Colonic mucosa (tissue), 4 donors: ENCODE measurements at places on chromosomes 5 and 9. TPM values are rescaled to one million over a fixed set of nuclear protein-coding genes. Genes with fewer than 3 reads are reported as not detected.

Gene GLRA1
- not detected for total RNA-seq

Gene NUTM2G
- not detected for total RNA-seq

Gene HTR1A
- not detected for total RNA-seq

Gene SIMC1
- 23.9 TPM for total RNA-seq

Gene PRDM9
- total RNA-seq: not detected

Gene NFIB
- 53.0 TPM for total RNA-seq

Gene SHOC1
- 0.37 TPM for total RNA-seq

Gene IRX2
- not detected for total RNA-seq

GRCh38 chr5:112289465-112289864 lies 129.6 kb downstream of the EPB41L4A start:
- no peak overlapping the region for H3K4me3 ChIP-seq
- DNase-seq: no peak
- H3K27me3 ChIP-seq: no peaks in the 10 kb centered on the region
- H3K4me1 ChIP-seq: no peaks in the 10 kb centered on the region
- no peak overlapping the region for H3K27ac ChIP-seq
- no peaks in the 10 kb centered on the region for H3K36me3 ChIP-seq

GRCh38 chr5:57843059-57843367 lies 360.4 kb upstream of the ACTBL2 start:
- no peaks in the 10 kb centered on the region for H3K36me3 ChIP-seq
- no peaks in the 10 kb centered on the region for H3K27me3 ChIP-seq
- no peak for DNase-seq
- no peak overlapping the region for H3K27ac ChIP-seq

GRCh38 chr9:2691212-2691611 lies 26.1 kb upstream of the KCNV2 start:
- H3K27me3 ChIP-seq: no peaks in the 10 kb centered on the region
- no peak overlapping the region for H3K4me3 ChIP-seq
- no peaks in the 10 kb centered on the region for H3K36me3 ChIP-seq
- H3K4me1 ChIP-seq: no peaks in the 10 kb centered on the region
- no peak for DNase-seq

DNA sequence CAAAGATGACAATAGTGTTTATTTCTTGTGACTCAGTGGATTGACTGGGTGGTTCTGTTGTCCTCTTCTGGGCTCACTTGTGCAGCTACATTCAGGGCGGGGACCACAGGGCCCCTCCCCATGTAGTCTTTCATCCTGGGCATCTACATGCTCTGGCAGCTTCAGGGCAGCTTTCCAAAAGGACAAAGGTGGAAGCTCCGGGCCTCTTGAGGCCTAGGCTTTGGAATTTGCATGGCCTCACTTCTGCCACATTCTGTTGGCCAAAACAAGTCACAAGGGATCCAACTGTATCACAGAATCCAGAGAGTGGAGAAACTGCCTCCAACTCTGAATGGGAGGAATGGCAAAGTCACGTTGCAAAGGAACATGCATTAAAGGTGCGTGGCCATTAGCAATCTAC lies 64.3 kb downstream of the ARHGAP26 start:
- no peak overlapping the region for H3K4me3 ChIP-seq
- peak; percentile 74 for DNase-seq
- H3K27ac ChIP-seq: no peak overlapping the region

DNA sequence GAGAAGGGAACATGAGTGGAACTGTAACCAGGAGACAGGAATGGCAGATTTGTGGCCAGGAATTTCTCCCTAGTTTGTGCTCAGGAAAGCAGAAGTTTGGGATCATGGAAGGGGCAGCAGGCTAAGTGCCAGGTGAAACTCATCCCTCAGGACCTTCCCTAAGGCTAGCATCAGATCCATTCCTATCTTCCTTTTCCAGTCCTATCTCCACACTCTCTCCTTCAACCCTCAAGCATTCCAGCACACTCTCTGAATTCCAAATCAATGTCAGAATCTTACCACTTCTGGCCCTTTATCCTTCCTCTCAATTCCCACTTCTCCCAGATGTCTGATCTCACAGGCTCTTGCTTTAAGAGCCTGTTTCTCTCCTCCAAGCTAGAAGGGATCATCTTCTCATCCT lies 53.2 kb upstream of the GRIA1 start:
- no peak overlapping the region for H3K4me3 ChIP-seq
- H3K36me3 ChIP-seq: no peaks in the 10 kb centered on the region
- no peak for DNase-seq
- no peak overlapping the region for H3K27ac ChIP-seq
- H3K27me3 ChIP-seq: no peaks in the 10 kb centered on the region
- H3K4me1 ChIP-seq: no peaks in the 10 kb centered on the region

DNA sequence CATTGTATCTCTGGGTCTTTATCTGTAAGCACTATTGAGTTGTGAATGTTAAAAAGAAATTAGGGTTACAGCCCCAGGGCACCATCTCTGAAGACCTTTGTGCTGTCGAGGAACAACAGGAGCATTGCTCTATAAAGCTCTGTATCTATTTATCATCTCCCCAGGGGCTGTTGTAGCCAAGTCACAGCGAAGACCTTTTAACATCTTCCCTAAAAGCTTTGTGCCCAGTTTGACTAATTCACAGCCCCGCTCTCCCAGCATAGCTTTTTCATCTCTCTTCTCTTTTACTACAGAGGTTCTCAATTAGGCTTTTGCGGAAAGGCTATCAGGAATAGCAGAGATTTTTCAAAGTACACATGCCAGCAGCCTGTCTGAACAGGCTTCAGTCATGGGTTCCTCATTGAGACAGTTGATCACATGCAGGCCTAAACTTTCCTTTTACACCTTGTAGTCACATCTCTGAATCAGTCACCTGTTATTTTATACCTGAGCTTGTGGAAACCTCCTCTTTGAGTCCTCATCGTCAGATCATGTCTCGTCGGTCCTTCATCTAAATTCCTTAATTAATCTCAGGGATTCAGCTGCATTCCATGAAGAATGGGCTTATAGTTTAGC lies 140.5 kb downstream of the NPR3 start:
- no peaks in the 10 kb centered on the region for H3K27me3 ChIP-seq
- no peak for DNase-seq
- H3K4me3 ChIP-seq: no peak overlapping the region
- H3K36me3 ChIP-seq: no peaks in the 10 kb centered on the region
- H3K4me1 ChIP-seq: no peaks in the 10 kb centered on the region

- no peak overlapping the region for H3K4me3 ChIP-seq
- peak; percentile 69 for DNase-seq
- no peaks in the 10 kb centered on the region for H3K36me3 ChIP-seq
- no peaks in the 10 kb centered on the region for H3K27me3 ChIP-seq
- H3K4me1 ChIP-seq: peaks cover 8% of the 10 kb centered on the region
- no peak overlapping the region for H3K27ac ChIP-seq
These were observed 25.2 kb downstream of the CYFIP2 start for GRCh38 chr5:157290981-157291711.

DNA sequence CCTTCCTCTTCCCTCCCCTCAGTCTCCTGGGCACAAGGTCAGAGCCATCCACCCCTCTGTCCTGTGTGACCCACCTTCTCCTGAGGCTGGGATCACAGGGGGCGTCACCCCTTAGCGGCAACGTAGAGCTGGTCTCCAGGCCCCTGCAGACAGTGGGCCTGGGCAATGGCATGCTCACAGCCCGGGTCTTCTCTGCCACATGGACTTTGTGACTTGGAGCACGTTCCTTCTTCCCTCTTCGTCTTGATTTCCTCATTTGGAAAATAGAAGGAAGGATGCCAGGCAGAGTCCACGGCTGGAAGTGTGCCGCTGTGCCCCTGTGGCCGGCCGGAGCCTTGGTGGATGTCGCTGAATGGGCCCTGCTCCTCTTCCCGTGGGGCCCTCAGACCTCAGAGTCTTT lies 10.0 kb downstream of the RXRA start:
- no peak overlapping the region for H3K4me3 ChIP-seq
- H3K27me3 ChIP-seq: no peaks in the 10 kb centered on the region
- peak overlapping the region; percentile 54 for H3K27ac ChIP-seq
- peaks cover 56% of the 10 kb centered on the region for H3K4me1 ChIP-seq
- DNase-seq: peak; percentile 57
- H3K36me3 ChIP-seq: no peaks in the 10 kb centered on the region

DNA sequence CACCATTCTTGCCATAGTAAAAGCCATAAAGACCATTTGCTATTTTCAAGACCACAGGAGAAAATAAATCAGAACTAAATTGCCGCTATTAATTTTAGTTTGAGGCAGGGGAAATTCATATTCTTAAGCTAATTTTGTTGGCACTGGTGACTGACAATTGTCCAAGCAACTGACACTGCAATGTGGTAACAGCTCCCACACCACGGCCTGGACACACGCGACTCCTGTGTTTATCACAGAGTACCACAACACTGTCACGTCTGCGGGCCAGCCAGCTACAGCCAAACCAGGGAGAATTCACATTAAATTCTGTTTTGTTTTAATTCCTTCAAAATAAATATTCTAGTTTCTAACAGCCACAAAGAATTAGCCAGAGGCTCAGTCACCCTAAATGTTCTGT lies 481.9 kb downstream of the CTNND2 start:
- no peaks in the 10 kb centered on the region for H3K27me3 ChIP-seq
- H3K4me1 ChIP-seq: no peaks in the 10 kb centered on the region
- H3K36me3 ChIP-seq: no peaks in the 10 kb centered on the region
- H3K27ac ChIP-seq: no peak overlapping the region
- DNase-seq: no peak

- H3K36me3 ChIP-seq: no peaks in the 10 kb centered on the region
- peaks cover 3% of the 10 kb centered on the region for H3K4me1 ChIP-seq
- peak; percentile 80 for DNase-seq
- no peaks in the 10 kb centered on the region for H3K27me3 ChIP-seq
- H3K4me3 ChIP-seq: no peak overlapping the region
These were observed 8.7 kb upstream of the SLC2A8 start for GRCh38 chr9:127388037-127388855.

DNA sequence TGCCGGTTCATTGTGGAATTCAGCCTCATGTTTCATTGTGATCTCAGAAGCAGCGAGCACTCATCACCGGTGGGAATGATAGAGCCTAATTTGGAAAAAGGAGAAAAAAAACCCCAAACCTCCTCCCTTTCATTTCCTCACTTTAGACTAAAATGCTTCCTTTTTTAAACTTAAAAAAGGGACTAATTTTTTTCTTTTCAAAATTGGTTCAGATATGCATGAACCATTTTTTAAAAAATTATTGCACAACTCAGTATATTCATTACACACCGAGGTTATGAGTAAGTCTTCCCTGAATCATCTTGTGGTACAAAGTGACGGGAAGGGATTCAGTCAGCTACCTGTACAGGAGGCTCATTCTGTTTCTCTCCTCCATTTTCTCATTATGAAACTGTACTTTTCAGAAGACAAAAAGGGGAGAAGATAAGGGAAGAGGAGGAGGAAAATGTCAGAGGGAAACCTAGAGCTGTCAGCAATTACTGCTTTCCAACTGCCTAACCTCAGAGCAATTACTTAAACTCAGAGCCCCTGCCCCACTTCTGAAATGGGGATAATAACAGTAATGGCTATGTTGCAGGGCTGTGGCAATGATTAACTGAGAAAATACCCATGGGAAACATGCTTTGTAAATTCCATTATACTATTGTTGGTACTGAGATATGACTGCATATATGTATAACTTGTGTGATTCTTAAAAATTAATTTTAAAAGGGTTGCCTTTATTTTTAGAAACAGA lies 24.0 kb downstream of the GALNT10 start:
- H3K36me3 ChIP-seq: no peaks in the 10 kb centered on the region
- no peak for DNase-seq
- H3K4me3 ChIP-seq: no peak overlapping the region
- H3K4me1 ChIP-seq: no peaks in the 10 kb centered on the region

DNA sequence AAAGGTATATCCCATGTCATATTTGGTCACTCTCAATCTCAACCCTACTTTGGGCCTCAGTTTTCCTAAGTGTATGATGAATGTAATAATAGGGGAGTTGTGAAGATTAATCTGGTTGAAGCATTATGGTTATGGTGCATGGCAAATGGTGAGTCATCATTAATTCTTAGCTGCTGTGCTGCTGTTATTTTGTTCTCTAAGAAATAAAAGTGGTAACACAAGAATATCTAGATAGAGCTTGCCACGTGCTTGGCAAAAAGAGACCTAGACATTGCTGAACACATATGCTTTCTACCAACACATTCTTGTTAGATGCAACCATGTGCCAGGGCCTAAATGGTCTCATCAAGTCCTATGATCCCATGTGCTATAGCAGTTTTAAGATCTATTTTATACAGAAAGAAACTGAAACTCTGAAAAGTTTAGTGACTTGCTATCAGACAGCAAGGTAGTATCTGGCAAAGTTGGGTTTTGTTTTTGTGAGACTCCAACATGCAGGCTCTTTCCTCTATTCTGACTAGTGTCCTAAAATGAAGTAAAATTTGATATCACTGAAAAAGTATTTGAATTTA lies 699.9 kb upstream of the MEF2C start:
- no peaks in the 10 kb centered on the region for H3K36me3 ChIP-seq
- no peaks in the 10 kb centered on the region for H3K27me3 ChIP-seq
- no peak for DNase-seq

GRCh38 chr5:60703944-60704343 lies 4.0 kb upstream of the DEPDC1B start:
- no peaks in the 10 kb centered on the region for H3K36me3 ChIP-seq
- no peak for DNase-seq
- H3K4me3 ChIP-seq: no peak overlapping the region
- H3K4me1 ChIP-seq: no peaks in the 10 kb centered on the region
- no peak overlapping the region for H3K27ac ChIP-seq
- H3K27me3 ChIP-seq: no peaks in the 10 kb centered on the region

DNA sequence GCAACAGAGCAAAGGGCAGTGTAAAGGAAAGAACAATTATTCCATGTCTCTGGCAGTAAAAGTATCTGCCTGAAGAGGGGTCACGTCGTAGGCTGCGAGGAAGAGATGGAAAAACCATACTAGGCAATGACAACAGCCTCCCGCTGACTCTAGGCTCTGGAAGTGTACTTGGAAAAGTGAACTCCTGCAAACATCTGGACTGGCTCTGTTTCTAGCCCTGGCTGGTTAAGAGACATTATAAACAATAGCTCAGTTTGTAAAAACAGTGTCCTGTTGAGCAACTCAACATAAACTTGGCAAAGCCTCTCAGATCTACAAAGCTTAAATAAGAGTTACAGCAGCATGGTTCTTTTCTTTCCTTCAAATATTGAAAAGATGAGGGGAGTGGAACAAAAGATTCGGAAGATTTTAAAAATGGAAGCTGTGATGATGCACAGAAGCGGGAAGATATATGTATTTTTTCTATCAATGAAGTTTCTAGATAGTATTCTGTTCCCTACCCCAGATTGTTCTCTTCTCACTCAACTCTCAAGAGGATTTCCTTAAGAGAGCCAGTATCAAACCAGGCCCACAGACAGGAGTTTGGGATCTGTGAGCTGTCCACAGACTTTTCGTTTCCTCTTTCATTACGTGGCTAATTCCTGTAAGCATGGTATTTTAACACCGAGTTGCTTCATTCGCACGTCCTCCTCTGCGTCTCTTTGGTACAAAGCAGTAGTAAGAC lies 79.4 kb downstream of the SPTLC1 start:
- H3K4me1 ChIP-seq: no peaks in the 10 kb centered on the region
- H3K36me3 ChIP-seq: no peaks in the 10 kb centered on the region
- peak overlapping the region; percentile 63 for H3K27ac ChIP-seq
- DNase-seq: peak; percentile 29
